ENCODE measurements at places on chromosomes 1 and 21.

GRCh38 chr1:215543191-215543606 is 23.9 kb upstream of the KCTD3 start:
- no peak for DNase-seq

DNA sequence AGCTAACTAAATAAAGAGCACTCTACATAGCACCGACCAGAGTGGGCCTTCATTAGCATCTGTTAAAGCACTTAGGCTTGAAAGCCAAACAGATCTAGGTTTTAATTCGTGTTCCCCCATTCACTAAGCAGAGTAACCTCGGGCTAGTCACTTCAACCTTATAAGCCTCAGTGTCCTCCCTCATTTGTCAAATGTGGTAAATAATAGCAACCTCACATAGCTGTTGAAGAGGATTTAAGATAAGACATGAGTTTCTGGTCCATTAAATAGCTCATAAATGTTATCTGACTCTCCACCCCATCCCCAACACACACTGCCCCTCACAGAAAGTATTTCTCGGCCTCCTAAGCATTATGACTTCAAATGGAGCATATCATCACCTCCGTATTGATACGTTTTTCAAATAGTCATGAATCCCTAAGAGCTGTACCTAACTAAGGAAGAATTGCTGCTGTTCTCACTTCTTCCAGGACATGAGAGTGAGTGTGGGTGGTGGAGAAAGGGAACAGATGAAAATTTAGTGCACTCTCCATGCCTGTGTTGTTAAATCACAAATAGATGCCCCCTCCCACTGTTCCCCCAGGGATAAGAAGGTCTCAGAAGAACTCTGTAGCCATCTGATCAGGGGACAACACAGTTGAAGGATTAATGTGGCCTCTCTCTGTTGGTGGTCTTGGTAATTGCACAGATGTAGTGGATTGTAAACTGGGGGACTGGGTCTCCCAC is 47.6 kb downstream of the PLPP3 start:
- no peak for DNase-seq

- DNase-seq: no peak
Observed at GRCh38 chr1:230824919-230825721, 43.2 kb downstream of the C1orf198 start.

- no peak for DNase-seq
Observed at GRCh38 chr21:35994613-35995012, 65.7 kb downstream of the SETD4 start.
